NCI-H1105 treated with DMSO at 0.1 percent for 48 hours (cell line): ENCODE measurements at places on chromosomes 1 and 21.
A peak's percentile ranks its signal among the peaks of the same experiment; 100 is the strongest.

DNA sequence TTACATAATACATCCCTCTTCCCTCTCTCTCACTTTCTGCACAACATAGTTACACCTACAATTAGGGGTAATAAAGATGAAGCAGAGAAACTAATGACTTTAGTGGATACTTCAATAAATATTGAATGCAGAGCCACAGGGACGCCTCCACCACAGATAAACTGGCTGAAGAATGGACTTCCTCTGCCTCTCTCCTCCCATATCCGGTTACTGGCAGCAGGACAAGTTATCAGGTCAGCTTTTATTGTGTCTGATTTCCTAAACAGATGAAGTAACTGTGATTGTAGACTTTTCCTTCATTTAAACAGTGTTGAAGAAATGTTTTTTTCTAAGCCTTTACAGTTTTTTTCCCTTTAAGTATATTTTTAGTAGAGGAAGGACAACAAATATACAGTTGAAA is 281.6 kb downstream of the TPR start:
- DNase-seq = no peak

DNA sequence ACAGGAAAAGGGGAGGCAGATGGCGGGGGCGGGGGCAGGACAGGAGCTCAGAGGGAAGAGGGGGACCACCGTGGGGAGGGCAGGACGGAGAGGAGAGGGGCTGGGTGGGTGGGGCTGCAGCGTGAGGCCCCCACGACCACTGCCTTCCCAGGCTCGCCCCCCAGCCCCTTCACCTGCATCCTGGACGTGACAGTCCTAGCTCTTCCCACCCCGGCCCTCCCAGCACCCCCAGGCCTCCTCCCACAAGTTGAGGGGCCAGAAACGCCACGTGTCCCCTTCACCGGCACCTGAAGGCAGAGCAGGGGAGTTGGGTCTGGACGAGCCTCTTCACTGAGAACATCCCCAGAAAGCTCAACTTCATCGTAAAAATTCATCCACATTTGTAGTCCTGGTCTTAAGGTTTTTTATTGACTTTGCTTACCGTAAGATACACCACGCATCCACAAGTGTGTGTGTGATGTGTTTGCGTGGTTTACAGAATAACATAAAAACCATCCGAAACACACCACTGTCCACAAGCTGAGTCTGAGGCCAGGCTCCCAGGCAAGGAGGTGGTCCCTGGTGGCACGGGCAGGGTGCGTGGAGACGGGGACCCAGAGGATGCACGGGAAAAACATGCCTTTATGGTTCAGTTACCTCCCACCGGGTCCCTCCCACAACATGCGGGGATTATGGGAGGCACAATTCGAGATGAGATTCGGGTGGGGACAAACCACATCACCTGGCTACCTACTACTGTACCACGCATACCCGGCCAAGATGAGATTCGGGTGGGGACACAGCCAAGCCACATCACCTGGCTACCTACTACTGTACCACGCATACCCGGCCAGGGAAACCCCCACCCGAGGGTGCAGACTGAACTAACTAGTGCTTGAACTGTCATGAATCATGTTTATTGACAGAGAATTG is 13.9 kb upstream of the COL18A1 start:
- no peak for DNase-seq

DNA sequence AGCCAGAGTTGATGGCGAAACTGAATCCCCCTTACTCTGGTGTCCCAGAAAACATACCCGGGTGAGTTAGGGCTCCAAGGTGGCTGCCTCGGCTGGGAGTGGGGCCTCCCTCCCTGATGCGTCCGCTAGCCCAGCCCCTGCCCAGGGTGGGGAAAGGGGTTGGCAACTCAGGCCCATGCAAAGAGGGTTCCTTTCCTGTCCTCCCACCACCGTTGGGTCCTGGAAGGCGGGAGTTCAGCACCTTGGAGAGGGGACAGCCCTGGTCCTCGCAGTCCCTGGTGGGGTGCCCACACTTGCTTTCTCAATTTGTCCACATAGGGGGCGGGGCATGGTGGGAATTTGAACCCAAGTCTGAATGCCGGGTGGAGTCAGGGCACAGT is 6.1 kb downstream of the SRM start:
- DNase-seq = no peak

DNA sequence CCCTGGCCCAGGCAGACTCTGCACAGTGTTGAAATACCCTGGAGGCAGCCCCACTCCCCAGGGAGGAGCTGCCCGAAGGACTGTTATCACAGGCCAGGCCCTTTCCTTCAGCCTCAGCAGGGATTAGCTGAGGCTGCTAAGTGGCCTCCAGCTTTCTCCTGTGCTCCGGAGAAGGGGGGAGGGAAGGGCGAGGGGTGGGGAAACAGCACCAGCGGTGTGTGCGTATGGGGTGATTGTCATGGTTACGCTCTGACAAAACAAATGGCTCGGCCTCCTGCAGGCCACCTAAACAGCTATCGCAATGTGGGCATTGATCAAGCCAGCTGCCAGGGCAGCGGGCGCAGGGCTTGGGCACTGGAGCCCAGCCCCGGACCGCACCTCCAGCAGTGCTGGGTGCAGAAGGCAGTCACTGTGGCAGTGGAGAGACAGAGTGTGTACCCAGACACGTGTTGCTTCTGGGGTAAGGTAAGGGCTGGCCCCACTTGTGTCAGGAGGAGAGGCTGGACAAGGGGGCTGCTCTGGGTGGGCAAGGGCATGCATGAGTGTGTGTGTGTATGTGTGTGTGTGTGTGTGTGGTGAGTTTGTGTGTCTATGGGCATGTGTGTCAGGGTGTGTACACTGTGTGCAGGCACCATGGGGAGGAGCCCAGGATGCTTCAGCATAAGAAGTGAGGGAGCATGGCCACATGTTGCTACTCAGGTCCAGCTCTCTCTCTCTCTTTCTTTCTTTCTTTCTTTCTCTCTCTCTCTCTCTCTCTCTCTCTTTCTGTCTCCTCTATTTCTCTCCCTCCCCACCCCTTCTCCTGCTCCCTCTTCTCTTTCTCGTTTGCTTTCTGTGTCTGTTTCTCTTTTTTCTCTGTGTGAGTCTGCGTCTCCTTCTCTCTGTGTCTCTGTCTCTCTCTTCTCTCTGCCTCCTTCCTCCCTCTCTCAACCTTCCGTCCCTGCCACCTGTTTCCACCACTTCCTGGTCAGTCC is at the start of gene VWA5B1:
TSS of gene VWA5B1 (plus strand) at position 252 of the 974 bp plus-strand sequence. CDS start 19,727 bp downstream, outside the sequence.
- DNase-seq = no peak

DNA sequence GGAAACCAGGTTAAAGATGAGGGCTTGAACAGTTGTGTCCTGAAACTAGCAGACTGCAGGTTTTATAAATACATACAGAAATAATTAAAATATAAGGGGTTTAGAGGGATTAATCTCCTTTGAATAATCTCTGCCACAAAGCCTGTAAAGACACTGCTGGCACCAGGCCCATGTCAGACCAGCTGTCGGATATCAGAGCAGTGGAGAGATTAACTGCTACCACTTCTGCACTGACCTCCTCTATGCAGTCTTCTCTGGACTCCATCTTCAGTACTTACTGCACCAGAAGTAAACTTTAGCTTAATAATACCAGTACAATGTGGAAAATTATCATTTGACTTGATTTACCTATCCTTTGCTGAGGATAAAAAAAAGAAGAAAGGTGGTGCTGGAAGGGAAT is 128.6 kb downstream of the LHX4 start:
- DNase-seq = peak; percentile 60

DNA sequence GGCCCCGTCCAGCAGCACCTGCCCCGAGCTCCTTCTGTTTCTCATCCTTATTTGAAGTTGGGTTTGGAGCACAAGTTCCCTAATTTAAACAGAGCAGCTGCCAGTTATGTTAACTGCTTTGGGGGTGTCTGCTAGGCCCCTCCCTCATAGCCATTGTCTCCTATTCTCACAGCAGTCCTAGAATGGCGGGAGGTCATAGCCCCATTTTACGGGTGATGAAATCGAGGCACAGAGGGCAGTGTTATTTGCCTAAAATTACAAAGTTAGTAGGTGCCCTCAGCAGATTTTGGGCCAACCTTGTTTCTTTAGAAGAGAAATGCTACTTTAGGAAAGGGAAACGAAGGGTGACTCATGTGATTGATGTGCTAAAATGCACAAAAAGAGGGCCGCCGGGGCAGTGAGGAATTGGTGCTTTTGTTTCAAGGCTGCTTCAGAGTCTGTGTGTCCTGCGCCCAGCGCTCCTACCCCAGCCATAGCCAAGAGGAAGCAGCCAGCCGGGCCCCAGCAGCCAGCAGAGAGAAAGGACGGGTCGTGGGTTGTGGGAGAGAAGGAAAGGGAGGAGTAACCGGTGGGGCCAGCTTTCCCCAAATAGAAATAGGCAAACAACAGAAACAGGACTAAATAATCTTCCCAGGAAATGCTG is 13.0 kb downstream of the VANGL1 start:
- DNase-seq = no peak

DNA sequence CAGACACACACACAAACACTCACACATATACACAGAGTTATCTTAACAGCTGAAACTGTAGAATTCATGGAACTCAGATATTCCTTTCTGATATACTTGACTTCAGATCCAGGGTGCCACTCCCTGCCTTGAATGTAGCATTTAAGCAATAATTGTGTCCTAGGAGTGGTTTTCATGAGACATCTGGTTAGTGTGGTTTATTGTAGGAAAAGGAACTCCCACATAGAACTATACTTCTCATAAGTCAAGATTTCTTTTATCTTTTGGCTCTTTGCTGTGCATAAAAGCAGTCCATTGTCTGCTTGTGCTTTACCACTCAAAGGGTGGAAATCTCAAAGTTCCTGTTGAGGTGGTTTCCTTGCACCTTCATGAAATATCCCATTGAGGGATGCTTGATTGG is 272.6 kb upstream of the SGIP1 start:
- no peak for DNase-seq

GRCh38 chr1:182071924-182072323 is 10.4 kb upstream of the ZNF648 start:
- no peak for DNase-seq

- no peak for DNase-seq
These were observed 522.6 kb downstream of the PTPRU start for GRCh38 chr1:29758781-29759499.

GRCh38 chr1:241926141-241926540 is 31.4 kb upstream of the BECN2 start:
- DNase-seq = no peak

GRCh38 chr1:71080230-71080738 is 551 bp downstream of the ZRANB2 start:
- peak; percentile 45 for DNase-seq

- DNase-seq = no peak
These were observed 17.7 kb downstream of the CNTN2 start for GRCh38 chr1:205060746-205061145.

DNA sequence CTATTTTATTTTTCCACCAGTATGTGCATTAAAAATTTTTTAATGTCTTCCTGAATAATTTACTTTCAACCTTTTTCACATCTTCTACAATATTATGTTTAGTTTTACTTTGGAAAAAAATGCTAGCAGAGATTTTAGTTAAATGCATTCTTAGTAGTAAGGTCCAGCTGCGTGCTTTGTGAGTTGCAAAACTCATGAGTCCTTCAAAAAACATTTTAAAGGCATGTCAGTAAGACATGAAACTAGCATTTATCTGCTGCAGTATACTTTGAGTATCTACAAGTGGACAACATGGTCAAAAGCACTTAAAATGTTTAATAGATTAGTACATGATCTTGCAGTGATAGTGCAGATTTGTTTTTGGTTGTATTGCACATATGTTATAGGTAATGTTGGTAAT is 139.0 kb downstream of the HS2ST1 start:
- DNase-seq = no peak
